Upper lobe of right lung (tissue), 1 donor: ENCODE measurements at places on chromosomes 11 and 22. TPM values are rescaled to one million over a fixed set of nuclear protein-coding genes. Genes with fewer than 3 reads are reported as not detected.
A peak's percentile ranks its signal among the peaks of the same experiment; 100 is the strongest.

Gene MCHR1
- not detected for total RNA-seq

GRCh38 chr11:122204206-122204605 is 88.2 kb upstream of the BLID start:
- H3K4me3 ChIP-seq, result no peak overlapping the region
- no peaks in the 10 kb centered on the region for H3K27me3 ChIP-seq
- no peak overlapping the region for H3K27ac ChIP-seq
- no peaks in the 10 kb centered on the region for H3K36me3 ChIP-seq
- DNase-seq, result no peak

GRCh38 chr11:73671701-73672100 is 25.3 kb downstream of the PLEKHB1 start:
- H3K36me3 ChIP-seq, result peaks cover 11% of the 10 kb centered on the region
- no peaks in the 10 kb centered on the region for H3K4me1 ChIP-seq
- no peaks in the 10 kb centered on the region for H3K27me3 ChIP-seq
- H3K27ac ChIP-seq, result no peak overlapping the region

DNA sequence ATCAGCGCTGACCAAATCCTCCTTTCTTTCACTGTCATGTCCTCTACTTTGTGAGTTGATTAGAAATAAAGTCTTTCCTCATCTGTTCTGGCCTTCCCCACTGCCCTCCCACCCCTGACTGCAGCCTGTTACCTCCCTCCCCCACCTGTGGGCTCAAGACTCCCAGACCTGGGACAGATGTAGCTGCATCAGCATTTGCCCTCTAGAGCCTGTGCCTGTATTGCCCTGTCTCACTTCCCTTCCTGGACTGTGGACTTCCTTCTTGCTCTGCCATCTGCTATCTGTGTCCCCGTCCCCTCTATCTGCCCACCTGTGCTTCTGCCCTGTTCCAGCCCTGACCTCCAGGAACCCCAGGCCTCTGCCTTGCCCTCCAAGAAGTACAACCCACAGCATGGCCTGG is 122.5 kb downstream of the GALNT18 start:
- no peaks in the 10 kb centered on the region for H3K27me3 ChIP-seq
- no peak overlapping the region for H3K4me3 ChIP-seq
- no peak overlapping the region for H3K27ac ChIP-seq
- peaks cover 21% of the 10 kb centered on the region for H3K4me1 ChIP-seq
- no peaks in the 10 kb centered on the region for H3K36me3 ChIP-seq

- no peak for DNase-seq
- H3K4me1 ChIP-seq, result no peaks in the 10 kb centered on the region
- H3K27me3 ChIP-seq, result peaks cover 8% of the 10 kb centered on the region
- no peak overlapping the region for H3K27ac ChIP-seq
Measured at GRCh38 chr11:131883332-131883731, 512.9 kb downstream of the NTM start.

- DNase-seq, result no peak
- H3K36me3 ChIP-seq, result no peaks in the 10 kb centered on the region
- H3K27me3 ChIP-seq, result no peaks in the 10 kb centered on the region
- H3K4me1 ChIP-seq, result no peaks in the 10 kb centered on the region
Measured at GRCh38 chr22:47601666-47602065, 839.2 kb downstream of the TBC1D22A start.

- no peaks in the 10 kb centered on the region for H3K36me3 ChIP-seq
- no peak overlapping the region for H3K4me3 ChIP-seq
- no peaks in the 10 kb centered on the region for H3K4me1 ChIP-seq
Measured at GRCh38 chr11:116272181-116272789, 500.5 kb downstream of the BUD13 start.

GRCh38 chr11:59659981-59660380 is 8.9 kb downstream of the PATL1 start:
- DNase-seq, result no peak
- H3K4me1 ChIP-seq, result peaks cover 19% of the 10 kb centered on the region
- H3K4me3 ChIP-seq, result no peak overlapping the region
- no peak overlapping the region for H3K27ac ChIP-seq
- H3K27me3 ChIP-seq, result no peaks in the 10 kb centered on the region

DNA sequence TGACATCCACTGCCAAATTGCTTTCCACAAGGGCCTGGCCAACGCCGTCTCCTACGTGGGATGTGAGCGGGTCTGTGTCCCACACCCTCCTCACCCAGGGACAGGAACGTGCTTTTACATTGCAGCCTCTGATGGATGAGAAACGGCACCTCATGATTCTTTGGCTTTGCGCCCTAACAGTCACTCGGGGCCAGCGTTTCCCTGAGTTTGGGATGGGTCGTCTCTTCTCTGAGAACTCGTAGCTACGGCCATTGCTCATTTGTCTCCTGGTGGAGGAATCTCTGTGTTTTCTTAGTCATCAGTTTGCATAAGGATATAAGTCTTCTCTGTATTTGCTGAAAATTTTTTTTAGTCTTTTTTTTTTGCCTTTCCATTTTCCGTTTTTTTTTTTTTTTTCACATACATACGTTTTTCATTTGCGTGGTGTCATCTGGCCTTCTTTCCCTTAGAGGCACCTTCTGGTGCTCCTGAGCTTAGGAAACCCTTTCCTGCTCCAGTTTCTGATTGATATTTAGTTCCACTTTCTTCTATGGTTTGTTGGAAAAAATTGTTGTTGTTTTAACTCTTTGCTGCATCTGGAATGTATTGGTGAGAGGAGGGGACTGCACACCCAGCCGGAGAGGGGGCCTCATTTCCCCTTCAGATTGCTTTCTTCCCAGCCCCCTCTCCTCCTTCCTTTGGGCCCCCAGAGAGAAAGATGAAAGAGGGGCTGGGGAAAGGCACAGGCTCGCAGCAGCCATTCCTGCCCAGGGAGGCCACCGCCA is 12.0 kb downstream of the TNNT3 start:
- H3K4me3 ChIP-seq, result no peak overlapping the region
- H3K4me1 ChIP-seq, result no peaks in the 10 kb centered on the region
- DNase-seq, result peak; percentile 43

Gene FGF4
- not detected for total RNA-seq
